ENCODE measurements at places on chromosomes 6 and 20. TPM values are rescaled to one million over a fixed set of nuclear protein-coding genes. Genes with fewer than 3 reads are reported as not detected.

- H3K4me1 ChIP-seq = peaks cover 14% of the 10 kb centered on the region
- H3K4me3 ChIP-seq = no peak overlapping the region
- no peak overlapping the region for H3K27ac ChIP-seq
These were observed 93.6 kb downstream of the MYB start for GRCh38 chr6:135274561-135275293.

- DNase-seq = no peak
- H3K27ac ChIP-seq = no peak overlapping the region
- no peaks in the 10 kb centered on the region for H3K36me3 ChIP-seq
- no peaks in the 10 kb centered on the region for H3K4me1 ChIP-seq
- H3K27me3 ChIP-seq = no peaks in the 10 kb centered on the region
These were observed 328.8 kb downstream of the PHF3 start for GRCh38 chr6:63964366-63964765.

GRCh38 chr20:859751-860231 is 26.3 kb downstream of the FAM110A start:
- H3K27ac ChIP-seq = no peak overlapping the region
- no peak for DNase-seq
- no peaks in the 10 kb centered on the region for H3K36me3 ChIP-seq
- H3K4me3 ChIP-seq = no peak overlapping the region
- no peaks in the 10 kb centered on the region for H3K27me3 ChIP-seq
- no peaks in the 10 kb centered on the region for H3K4me1 ChIP-seq

The RAET1L gene
- total RNA-seq = not detected

DNA sequence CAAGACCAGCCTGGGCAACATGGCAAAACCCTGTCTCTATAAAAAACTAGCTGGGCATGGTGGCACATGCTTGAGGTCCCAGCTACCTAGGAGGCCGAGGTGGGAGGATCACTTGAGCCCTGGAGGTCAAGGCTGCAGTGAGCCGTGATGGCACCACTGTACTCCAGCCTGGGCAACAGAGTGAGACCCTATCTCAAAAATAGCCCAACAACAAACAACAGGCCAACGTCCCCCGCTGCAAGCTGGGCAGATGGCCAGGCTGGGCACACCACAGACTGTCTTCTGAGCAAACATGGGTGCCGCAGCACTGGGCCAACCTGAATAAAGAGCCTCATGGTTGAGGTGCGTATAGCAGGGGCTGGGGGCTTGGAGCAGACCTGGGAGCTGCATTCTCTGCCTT is 46.6 kb upstream of the SRF start:
- no peak overlapping the region for H3K4me3 ChIP-seq
- no peak overlapping the region for H3K27ac ChIP-seq
- H3K36me3 ChIP-seq = no peaks in the 10 kb centered on the region
- H3K27me3 ChIP-seq = no peaks in the 10 kb centered on the region
- H3K4me1 ChIP-seq = no peaks in the 10 kb centered on the region

- no peaks in the 10 kb centered on the region for H3K27me3 ChIP-seq
- H3K27ac ChIP-seq = no peak overlapping the region
- no peaks in the 10 kb centered on the region for H3K36me3 ChIP-seq
- H3K4me1 ChIP-seq = peaks cover 15% of the 10 kb centered on the region
- no peak overlapping the region for H3K4me3 ChIP-seq
These were observed 20.9 kb downstream of the UTRN start for GRCh38 chr6:144305985-144306384.

DNA sequence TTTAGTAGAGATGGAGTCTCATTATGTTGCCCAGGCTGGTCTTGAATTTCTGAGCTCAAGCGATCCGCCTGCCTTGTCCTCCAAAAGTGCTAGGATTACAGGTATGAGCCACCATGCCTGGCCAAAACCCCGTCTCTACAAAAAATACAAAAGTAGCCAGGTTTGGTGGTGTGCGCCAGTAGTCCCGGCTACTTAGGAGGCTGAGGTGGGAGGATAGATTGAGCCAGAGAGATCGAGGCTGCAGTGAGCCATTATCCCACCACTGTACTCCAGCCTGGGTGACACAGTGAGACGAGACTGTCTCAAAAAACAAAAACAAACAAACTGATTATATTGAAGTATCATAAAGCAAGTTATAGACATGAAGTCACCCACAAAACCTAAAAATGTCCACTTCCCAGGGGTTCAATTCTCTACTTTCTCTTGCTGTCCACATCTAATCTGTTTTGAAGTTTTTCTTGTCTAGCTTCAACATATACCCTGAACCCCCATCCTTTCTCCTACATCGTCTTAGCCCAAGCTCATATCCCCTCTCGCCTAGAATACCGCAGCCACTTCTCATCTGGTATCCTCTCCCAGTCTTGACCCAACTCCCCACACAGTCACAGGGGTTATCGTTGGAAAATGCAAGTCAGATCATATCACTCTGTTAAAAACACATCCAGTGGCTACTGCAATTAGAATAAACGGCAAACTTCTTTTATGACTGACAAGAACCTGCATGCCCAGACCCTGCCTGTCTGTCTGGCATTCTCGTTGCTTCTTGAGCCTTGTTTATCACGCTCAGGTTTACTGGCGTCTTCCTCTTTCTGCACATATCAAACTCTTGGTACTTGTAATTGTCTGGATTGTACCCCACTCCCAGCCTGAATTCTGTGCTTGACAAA is 20.1 kb upstream of the NCOA3 start:
- no peak overlapping the region for H3K4me3 ChIP-seq
- no peaks in the 10 kb centered on the region for H3K4me1 ChIP-seq

The GPX6 gene
- not detected for total RNA-seq

GRCh38 chr6:116884530-116884929 is 7.5 kb downstream of the RFX6 start:
- no peak overlapping the region for H3K4me3 ChIP-seq
- H3K27me3 ChIP-seq = no peaks in the 10 kb centered on the region
- H3K27ac ChIP-seq = no peak overlapping the region
- no peaks in the 10 kb centered on the region for H3K4me1 ChIP-seq

DNA sequence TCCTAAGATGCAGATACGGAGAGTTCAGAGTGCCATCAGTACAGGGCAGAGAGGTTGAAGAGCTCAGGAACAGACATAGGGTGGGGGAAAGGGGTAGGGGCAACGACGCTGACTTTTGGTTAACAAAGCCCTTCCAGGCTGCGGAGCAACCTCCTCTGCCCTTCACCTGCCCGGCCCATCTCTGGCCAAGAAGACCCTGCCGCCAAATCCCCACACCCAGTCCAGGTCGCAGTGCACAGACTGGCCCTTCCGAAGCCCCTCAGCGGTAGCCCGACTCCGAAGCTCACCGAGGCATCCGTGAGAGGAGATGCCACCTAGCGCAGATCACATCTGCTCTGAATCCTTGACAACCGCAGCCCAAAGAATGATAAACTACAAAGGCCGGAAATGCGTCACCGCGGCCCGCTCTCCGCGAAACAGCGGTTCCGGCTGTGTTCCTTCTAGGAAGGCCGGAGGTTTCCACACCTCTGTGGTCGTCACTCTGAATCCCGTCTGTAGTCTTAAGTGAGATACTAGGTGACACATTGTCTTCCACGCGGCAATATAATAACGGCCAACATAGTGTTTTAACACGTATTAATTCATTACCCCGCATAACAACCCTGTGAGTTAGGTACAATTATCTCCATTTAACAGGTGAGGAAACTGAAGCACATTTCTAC is at the start of gene ZSCAN23:
Gene ZSCAN23 (minus strand): TSS at position 380 of the 662 bp plus-strand sequence. CDS start 7,225 bp downstream, outside the sequence.
- no peaks in the 10 kb centered on the region for H3K36me3 ChIP-seq
- no peaks in the 10 kb centered on the region for H3K27me3 ChIP-seq
